ENCODE measurements at places on chromosomes 6 and 20.

DNA sequence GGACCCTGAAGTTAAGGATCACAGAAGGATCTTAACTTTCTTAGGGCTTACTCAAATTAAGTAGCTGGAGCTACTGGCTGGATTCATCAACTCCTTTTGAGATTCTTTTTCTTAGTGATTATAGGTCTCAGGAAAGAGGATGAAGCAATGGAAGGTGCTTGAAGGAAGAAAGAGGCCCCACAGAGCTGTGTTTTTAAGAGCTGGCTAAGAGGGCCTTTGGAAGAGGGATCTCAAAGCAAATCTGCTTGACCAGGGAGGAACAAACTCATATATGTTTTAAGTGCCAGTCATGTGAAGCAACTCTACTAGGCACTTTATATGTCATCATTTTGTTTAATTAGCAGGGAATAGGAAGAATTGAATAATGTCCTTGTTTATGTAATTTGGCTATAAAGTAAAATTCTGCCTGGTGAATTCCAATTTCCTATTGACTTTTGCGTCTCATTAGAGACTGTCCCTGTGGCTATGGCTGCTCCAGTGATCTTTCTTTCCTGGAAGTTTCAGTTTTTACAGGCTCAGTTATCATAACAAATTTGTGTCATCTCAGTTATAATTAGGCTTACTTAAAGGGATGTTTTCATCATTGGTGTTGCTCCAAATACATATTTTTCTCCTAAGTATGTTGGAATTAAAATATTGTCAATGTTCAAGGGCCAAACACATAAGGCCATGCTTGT, 222.8 kb upstream of the CITED2 start:
- DNase-seq, result no peak

GRCh38 chr6:39362487-39362865, 40.0 kb upstream of the KCNK16 start:
- DNase-seq, result peak; percentile 68

GRCh38 chr6:24699521-24700359, 19.2 kb downstream of the C6orf62 start:
- DNase-seq, result no peak

- DNase-seq, result no peak
These were observed 196.3 kb downstream of the CDH4 start for GRCh38 chr20:61448386-61448785.

GRCh38 chr20:37504404-37505096, 16.5 kb upstream of the NNAT start:
- DNase-seq, result peak; percentile 24

- no peak for DNase-seq
These were observed 8.7 kb downstream of the SLC17A5 start for GRCh38 chr6:73644941-73645591.

DNA sequence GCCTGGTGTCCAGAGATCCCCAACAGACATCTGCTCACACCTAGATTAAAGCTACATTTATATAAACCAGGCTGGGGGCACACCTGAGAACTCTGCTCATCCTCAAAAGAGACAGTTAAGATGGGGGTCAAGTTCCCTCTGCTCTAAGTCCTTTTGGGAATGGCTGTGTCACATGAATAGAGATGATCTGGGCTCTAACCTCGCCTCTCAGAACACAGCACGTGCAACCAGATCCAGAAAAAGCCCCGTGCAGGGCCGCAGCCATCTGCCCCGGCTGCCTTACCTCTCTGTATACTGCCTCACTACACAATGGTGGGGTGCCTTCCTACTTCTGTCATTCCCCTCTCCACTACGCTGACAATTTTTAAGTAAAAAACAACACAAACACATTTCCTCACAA, 5.9 kb downstream of the MTCH1 start:
- no peak for DNase-seq

DNA sequence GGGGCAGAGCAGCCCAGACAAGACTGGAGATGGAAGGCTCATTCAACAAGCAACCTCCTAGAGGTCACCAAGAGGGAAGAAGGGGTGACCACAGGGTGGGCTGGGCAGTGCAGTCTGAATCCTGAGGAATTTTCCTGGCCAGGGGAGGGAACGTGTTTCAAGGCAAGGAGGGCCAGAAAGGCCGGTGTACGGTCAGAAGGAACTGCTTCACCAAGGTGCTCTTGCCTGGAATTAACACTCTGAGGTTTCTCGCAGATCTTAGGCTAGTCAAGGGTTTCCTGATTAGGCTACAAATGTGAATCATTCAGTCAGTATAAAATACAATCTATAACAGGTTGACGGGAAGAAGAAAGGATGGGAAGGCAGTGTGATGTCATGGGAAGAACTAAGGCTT, 199.3 kb downstream of the LRFN2 start:
- DNase-seq, result no peak

DNA sequence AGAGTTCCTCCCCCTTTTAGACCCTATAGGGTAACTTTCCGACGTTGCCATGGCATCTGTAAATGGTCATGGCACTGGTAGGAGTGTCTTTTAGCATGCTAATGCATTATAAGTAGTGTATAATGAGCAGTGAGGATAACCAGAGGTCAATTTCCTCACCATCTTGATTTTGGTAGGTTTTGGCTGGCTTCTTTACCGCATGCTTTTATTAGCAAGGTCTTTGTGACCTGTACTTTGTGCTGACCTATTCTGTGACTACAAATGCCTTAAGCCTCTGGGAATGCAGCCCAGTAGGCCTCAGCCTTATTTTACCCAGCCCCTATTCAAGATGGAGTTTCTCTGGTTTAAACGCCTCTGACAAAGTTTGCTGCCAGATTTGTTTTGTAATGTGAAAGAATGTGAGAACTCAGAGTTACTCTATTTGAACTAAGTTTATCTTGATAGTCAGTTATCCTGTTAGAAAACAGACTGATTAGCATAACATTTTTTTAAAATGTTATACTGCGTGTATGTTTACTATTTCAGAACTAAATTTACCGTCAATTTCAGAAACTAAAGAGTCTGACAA, 111.3 kb upstream of the PRSS16 start:
- no peak for DNase-seq

- no peak for DNase-seq
These were observed 81.8 kb upstream of the SPACA1 start for GRCh38 chr6:87965806-87966205.

- no peak for DNase-seq
These were observed 549 bp downstream of the ANKRD6 start for GRCh38 chr6:89433252-89434149.

- no peak for DNase-seq
These were observed 8.6 kb downstream of the COL9A3 start for GRCh38 chr20:62825333-62825985.

- DNase-seq, result no peak
These were observed 169.5 kb upstream of the BEND3 start for GRCh38 chr6:107284805-107285204.
